ENCODE measurements at places on chromosomes 7 and 10.

DNA sequence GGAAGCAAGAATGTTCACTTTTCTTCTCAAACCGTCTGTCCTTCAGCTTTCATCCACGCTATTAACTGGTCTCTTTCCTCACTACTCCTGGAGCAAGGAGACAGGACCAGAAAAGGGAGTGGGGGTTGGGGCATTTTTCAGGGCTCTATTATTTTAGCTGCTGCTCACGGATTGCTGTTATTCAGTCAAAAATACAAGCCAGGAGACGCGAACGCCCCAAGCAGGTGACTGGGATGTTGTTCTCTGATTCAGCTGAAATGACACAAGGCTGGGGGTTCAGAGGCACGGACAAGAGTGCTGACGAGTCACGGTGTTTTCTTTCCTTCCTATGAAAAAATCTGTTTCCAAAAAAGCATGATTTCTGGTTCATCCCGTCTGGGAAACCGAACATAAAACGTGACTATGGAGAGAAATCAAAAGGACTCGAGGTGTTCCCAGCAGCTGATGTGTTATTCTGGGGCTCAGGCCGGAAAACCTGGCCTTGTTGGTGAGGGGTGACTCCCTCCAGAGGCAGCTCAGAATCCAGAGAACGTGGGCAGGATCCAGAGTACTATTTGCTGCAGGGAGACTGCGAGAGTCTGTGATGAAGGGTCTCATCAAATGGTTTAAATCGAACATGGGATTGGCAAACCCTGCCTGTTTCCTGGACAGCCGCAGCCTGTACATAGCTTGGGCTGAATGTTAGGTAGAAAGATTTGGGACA lies 3.5 kb upstream of the INHBA start:
- no peak for DNase-seq

DNA sequence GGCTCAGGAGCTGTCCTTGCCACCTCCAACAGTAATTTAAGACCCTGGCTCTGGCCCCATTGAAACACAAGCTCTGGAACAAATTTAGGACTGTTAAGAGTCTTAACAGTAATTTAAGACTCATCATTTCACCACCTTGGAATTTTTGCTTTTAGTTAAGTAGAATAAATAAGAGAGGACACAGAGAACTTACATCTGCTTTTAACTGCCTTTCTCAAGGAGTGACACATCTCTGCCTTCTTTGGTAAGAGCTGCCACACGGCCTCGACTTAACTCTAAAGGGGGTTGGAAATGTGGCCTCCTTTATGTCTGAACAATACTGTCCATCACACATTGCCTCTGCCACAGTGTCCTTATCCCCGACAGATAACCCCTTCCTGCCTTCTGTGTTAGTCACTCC lies 77.9 kb downstream of the HERPUD2 start:
- DNase-seq, result no peak

DNA sequence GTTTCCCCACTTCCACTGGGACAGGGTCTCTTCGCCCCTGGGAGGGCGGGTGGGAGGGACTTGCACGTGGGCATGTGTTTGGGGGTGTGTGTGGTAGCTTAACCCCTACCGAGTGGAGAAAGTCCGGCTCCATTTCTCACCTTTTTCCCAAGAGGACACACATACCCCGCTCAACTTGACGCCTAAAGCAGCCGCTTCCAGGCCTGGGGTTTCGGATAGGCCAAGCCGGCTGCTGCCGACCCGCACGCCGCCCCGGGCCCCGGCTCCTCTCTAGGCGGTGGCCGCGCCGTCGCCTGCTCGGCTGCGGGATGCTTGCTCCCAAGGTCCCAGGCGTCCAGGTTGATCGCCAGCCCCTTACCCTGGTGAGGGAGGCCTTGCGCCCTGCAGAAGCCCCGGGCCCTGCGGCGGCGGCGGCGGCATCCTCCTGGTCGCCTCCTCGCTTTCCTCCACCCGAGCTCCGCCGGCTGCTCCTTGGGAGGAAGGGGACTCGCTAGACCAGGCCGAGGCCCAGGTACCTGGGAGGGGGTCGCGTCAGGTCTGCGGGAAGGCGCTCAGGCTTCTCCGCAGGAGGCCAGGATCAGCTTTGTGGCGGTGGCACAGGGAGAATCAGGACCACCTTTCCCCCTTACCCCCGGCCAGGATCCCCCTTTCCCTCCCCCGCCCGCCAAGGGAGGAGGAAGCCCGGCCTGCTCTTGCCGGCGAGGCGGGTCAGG lies 3.2 kb upstream of the GATA3 start:
- no peak for DNase-seq

- DNase-seq, result no peak
Observed at GRCh38 chr10:103696411-103697145, 158.8 kb downstream of the SH3PXD2A start.

GRCh38 chr7:85341121-85341520 lies 154.3 kb upstream of the SEMA3D start:
- no peak for DNase-seq

DNA sequence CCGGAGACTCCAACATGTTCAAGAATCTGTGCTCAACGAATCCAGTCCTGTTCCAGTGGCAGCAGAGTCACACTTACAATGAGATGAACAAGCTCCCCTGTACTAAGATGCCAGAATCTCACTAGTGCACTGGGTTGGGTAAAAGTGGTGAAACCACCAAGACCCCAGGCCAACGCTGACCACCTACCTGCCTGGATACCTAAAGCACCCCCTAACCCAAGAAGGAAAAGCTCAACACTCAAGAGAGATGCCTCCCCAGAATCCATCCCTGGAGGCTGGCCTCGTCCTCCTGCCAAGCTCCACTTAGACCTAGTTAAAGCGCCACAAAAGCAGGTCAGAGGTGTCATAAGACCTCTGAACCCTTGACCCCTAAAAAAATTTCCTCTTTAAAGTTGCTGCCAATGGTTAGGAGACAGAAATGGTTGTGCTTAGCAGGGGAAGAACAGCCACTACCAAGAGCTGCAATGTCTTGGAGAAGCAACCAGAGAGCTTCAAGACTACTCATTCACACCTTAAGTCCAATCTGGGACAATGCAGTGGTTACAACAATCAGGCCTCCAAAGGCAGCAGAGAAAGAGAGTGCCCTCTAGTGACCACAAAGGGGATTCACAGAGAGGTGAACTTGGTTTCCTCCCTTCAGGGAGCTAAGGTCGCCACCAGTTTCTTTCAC lies 94.6 kb upstream of the MACROH2A2 start:
- peak; percentile 36 for DNase-seq

GRCh38 chr10:96322275-96322674 lies 18.0 kb downstream of the DNTT start:
- DNase-seq, result no peak

DNA sequence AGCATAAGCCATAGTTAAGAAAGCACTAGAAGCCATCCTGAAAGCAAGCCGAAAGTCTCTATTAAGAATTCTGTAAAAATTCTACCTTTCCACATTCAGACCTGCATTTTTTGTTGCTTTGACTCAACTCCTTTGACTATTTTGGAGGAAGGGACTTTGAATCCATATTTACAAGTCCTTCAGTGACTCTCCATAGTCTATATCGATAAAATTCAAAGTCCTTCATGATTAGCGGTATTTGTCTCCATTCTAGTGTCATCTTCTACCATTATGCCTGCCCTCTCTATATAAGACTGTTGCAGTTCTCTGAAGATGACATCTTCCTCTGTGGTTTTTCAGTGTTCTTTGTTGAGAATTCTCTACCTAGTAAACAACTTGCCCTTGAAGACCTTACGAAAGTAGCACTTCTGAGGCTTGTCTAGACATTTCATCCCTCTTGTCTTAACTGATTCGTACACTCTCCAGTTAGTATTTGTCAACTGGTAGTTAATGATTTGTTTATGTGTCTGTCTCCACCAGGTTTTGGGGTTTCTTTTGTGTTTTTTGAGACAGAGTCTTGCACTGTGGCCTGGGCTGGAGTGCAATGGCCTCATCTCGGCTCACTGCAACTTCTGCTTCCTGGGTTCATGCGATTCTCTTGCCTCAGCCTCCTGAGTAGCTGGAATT lies 1.7 kb downstream of the CCSER2 start:
- DNase-seq, result no peak

Measured in endothelial cell (in vitro differentiated cells).